Breast epithelium (tissue), 4 donors: ENCODE measurements at places on chromosomes 12 and 14. TPM values are rescaled to one million over a fixed set of nuclear protein-coding genes. Genes with fewer than 3 reads are reported as not detected.
A peak's percentile ranks its signal among the peaks of the same experiment; 100 is the strongest.

Gene MLF2
- 130 TPM for total RNA-seq

Gene TAS2R8
- not detected for total RNA-seq

Gene RHEBL1
- total RNA-seq: 1.3 TPM

Gene CMKLR1
- total RNA-seq: 4.9 TPM

Gene KRT8
- 430 TPM for total RNA-seq

Gene MDGA2
- not detected for total RNA-seq

Gene MTHFD1
- total RNA-seq: 48.5 TPM

Gene SCNN1A
- 1.3 TPM for total RNA-seq

Gene PLCZ1
- not detected for total RNA-seq

Gene C1R
- 302 TPM for total RNA-seq

Gene GZMB
- 1.3 TPM for total RNA-seq

DNA sequence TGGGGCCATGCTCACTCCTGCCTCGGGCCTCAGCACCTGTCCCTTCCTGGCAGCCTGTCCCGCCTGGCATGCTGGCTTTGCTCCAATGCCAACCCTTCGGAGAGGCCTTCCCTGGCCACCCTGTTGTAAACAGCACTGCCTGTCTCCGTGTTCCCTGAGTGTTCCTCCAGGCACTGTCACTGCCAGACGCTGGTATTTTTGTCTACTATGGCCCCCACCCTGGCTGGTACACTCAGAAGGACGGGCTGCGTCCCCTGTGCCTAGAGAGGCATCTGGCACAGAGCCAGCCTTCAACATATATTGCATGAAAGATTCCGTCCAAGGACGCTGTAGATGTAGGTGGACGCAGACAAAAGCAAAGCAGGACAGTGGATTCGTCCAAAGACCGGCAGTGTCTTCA lies 2.7 kb upstream of the ASPG start:
- no peak overlapping the region for H3K4me3 ChIP-seq
- H3K36me3 ChIP-seq: no peaks in the 10 kb centered on the region
- no peaks in the 10 kb centered on the region for H3K4me1 ChIP-seq
- peak; percentile 63 for DNase-seq
- no peak overlapping the region for H3K27ac ChIP-seq
- peaks cover 2% of the 10 kb centered on the region for H3K27me3 ChIP-seq

DNA sequence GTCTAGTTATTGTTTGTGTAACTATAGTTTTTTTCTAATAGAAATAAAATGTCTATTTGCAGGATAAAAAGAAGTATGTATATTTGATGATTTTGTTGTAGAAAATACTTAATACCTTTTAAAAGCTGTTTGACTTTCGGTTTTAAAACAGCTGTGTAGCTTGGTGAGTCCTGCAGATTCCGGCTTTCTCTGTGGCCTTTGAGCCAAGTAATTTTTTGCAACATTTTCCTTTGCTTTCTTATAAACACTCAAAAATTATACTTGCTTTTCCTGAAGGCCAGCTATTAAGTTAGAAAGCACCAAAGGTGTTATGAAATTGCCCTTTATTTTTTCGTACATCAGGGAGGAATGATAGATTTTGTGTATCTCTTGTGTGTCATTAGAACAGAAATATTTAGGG lies 63.6 kb downstream of the CRADD start:
- H3K4me1 ChIP-seq: peaks cover 6% of the 10 kb centered on the region
- peak overlapping the region; percentile 59 for H3K4me3 ChIP-seq
- H3K36me3 ChIP-seq: no peaks in the 10 kb centered on the region
- peak overlapping the region; percentile 93 for H3K27ac ChIP-seq
- no peaks in the 10 kb centered on the region for H3K27me3 ChIP-seq

GRCh38 chr12:179131-179884 lies 34.6 kb downstream of the SLC6A12 start:
- H3K4me1 ChIP-seq: no peaks in the 10 kb centered on the region
- no peak overlapping the region for H3K27ac ChIP-seq
- no peak overlapping the region for H3K4me3 ChIP-seq
- DNase-seq: no peak
- no peaks in the 10 kb centered on the region for H3K36me3 ChIP-seq

GRCh38 chr12:61810486-61810885 lies 449.7 kb upstream of the USP15 start:
- no peaks in the 10 kb centered on the region for H3K36me3 ChIP-seq
- no peak overlapping the region for H3K27ac ChIP-seq
- no peak for DNase-seq
- no peak overlapping the region for H3K4me3 ChIP-seq

DNA sequence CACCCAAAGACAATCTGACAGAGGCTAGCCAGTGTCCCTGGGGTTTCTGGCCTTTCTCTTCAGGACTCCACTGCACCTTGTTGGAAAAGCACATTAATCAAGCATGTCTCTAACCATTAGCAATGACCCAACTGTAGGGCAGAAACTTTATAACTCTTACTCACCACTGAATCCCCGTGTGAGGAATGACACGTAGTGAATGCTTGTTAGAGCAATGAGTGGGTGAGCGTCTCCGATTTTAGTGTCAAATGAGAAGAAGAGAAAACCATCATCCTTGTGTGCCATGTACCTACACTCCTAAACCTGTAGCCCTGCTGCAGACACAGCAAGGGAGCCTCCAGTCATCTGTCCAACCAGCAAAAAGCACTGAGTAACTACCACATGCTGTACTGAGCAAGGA lies 56.5 kb upstream of the GPR68 start:
- no peaks in the 10 kb centered on the region for H3K4me1 ChIP-seq
- H3K36me3 ChIP-seq: no peaks in the 10 kb centered on the region
- no peak overlapping the region for H3K4me3 ChIP-seq
- no peak overlapping the region for H3K27ac ChIP-seq

DNA sequence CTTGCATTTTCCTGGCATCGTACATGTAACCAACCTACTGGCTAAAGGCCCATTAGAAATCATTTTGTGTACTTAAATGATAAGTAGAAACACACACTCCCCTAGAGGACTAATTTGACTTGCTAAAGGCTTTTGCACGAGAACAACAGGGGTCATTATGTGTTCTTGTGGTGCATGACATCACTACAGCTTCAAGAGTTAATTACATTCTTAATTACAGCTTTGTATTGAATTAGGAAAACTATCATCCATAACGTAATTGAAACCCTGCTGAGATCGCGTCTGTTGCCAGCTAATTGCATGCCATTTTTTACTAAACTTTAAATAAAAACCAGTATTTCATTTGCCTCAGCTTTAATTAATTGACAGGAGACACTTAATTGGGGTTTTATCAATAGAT lies 51.4 kb downstream of the TMEM132C start:
- no peaks in the 10 kb centered on the region for H3K27me3 ChIP-seq
- no peaks in the 10 kb centered on the region for H3K36me3 ChIP-seq
- no peaks in the 10 kb centered on the region for H3K4me1 ChIP-seq
- no peak overlapping the region for H3K27ac ChIP-seq
- DNase-seq: no peak

DNA sequence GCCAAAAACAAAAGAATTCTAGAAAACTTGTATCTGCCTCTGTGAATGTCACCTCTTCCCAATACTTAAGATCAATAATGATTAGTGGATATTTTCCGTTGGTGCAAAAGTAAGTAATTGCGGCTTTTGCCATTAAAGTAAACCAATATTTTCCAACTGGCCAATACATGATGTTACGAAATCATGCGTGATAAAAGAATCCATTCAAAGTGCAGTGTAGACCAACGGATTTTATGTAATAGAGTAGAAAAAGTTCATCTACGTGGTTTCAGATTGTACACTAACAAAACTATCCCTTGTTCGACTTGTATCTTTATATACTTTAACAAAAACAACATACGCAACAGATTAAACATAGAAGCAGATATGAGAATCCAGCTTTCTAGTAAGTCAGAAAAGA lies 626 bp upstream of the ZNF268 start:
- peaks cover 2% of the 10 kb centered on the region for H3K36me3 ChIP-seq
- no peak overlapping the region for H3K4me3 ChIP-seq
- no peak overlapping the region for H3K27ac ChIP-seq
- H3K27me3 ChIP-seq: no peaks in the 10 kb centered on the region
- DNase-seq: no peak

DNA sequence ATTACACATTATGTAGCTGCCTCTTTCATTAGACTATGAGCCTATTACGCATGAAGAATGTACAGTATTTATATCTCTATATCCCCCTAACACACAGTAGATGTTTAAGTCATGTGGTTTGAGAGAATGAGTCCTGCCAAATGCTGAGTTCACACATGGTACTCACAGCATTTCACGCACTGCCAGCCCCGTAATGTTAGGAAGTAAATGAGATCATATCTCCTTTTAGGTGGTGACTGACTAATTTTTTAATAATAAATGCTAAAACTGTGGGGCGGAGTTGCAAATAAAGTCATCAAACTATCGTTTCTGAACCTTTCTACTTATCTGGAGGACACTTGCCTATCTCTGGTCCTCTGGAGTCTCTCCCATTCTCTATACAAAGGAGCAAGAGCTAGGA lies 343.8 kb downstream of the ADAMTS20 start:
- H3K27me3 ChIP-seq: no peaks in the 10 kb centered on the region
- no peaks in the 10 kb centered on the region for H3K4me1 ChIP-seq
- no peaks in the 10 kb centered on the region for H3K36me3 ChIP-seq
- DNase-seq: no peak
- no peak overlapping the region for H3K27ac ChIP-seq

DNA sequence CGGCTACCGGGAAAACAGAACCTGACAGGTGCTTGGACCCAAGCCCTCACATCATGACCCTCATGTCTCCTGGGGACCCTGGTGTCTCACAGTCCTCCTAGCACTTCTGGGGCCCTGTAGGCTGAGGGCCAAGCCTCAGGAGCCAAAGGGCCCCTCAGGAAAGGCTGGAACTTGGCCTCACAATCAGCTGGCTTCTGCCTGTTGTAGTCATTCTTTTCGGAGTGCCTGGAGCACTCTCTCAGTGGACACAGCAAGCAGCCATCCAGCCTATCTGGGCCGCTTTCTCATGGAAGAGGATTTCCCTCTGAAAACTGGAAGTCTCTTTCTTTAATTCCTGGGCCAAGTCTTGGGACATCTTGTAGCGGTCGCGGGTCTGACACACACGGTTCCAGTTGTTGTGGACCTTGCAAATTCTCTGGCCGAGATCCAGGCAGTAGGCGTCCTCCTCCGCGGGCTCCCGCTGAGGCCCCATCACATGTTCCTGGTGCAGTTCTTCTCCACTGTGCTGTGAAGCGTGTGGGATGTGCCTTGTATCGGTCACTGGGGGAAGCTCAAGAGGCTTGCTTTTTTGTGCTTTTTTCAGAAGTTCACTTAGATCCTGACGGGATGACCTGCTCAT lies 169.3 kb downstream of the EMP1 start:
- no peaks in the 10 kb centered on the region for H3K36me3 ChIP-seq
- no peak for DNase-seq
- no peak overlapping the region for H3K4me3 ChIP-seq

DNA sequence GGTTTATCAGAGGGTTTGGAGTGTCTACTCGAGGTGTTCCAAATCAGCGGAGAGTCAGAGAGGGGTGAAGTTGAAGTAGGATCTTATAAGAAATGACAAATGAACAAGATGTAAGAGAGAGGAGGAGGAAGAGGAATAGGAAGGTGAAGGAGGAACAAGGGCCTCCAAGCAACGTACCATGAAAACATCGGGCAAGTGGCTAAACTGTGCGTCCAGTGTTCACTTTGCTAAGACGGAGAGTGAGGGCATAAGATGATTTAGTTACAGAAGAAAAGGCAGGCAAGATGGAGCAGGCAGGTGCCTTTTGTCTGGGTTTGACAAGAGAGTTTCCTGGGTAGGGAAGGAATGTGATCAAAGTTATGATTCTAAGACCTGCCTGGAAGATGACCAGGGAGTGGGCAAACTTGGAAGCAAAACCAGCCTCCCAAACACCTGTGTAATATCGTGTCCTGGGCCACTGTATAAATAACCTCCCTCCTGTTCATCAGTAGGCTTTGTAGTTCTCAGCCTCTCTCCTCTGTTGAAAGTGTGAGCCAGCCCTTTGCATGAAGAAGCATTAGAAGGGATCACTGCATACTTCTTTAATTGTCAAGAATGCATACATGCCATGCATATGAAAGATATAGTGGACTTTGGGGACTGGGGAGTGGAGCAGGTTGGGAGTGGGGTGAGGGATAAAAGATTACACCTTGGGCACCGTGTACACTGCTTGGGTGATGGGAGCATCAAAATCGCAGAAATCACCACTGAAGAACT lies 111.4 kb downstream of the ZFP36L1 start:
- H3K27ac ChIP-seq: peak overlapping the region; percentile 78
- H3K4me3 ChIP-seq: no peak overlapping the region
- H3K4me1 ChIP-seq: peaks cover 8% of the 10 kb centered on the region
- no peaks in the 10 kb centered on the region for H3K27me3 ChIP-seq
